ENCODE measurements at places on chromosomes 3 and 15.

DNA sequence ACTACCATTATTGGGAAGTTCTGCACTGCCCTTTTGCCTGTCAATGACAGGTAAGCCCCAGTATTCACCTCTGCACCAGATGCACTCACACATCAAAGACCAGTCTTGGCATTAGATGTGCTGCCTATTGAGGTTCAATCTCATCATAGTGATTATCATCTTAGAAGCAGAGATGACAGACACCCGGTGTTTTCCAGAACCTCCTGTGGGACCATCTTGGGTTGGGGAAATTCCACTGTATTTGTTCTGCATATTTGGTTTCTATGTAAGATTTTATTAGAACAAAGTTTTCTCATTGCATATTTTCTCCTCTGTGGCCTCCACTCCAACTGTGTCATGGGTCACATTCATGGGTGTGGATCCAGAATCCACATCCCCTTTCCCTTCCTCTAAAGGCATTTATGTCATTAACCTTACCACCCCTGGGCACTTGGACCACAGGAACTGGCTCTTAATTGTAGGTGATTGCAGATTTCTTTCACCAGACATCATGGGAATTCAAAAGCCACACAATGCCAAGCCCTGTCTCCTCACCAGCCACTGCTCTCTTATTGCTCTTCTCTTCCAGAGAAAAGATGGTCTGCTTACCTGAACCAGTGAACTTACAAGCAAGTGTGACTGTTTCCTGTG is 31.2 kb downstream of the PLA1A start:
- H3K27ac ChIP-seq, result no peak overlapping the region
- peaks cover 4% of the 10 kb centered on the region for H3K27me3 ChIP-seq
- no peak for DNase-seq
- peaks cover 10% of the 10 kb centered on the region for H3K4me1 ChIP-seq

- no peaks in the 10 kb centered on the region for H3K36me3 ChIP-seq
- no peak overlapping the region for H3K27ac ChIP-seq
- no peak overlapping the region for H3K4me3 ChIP-seq
- H3K27me3 ChIP-seq, result peaks cover 11% of the 10 kb centered on the region
- H3K4me1 ChIP-seq, result no peaks in the 10 kb centered on the region
- DNase-seq, result peak; percentile 31
Observed at GRCh38 chr15:84590406-84590805, 10.4 kb upstream of the ZSCAN2 start.

DNA sequence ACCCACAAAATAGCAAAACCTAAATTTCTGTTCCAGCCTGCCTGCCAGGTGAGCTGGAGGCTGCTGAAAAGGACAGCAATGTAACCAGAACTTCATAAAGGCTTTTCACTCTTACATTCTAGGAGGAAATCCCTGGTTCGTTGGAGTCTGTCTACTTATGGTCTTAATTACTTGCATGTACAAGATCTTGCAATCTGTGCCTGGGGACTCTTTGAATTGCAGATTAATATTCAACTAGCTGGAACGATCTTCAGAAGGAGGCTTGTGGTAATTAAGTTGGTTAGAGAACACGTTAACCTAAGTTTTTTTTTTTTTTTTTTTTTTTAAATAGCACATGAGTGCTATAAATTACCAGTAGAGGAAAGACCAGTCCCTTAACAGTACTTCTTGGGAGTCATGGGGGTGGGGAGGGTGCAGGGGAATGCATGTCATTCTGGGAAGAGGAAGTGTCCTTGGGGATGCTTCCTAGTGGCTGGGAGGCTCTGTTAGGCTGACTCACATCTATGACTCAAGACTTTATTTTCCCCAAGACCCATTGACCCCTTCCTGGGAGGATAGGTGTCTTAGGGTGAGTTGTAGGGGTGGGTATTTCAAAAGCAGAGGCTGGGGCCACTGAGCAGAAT is 139.8 kb downstream of the RAB11A start:
- H3K4me1 ChIP-seq, result no peaks in the 10 kb centered on the region
- DNase-seq, result no peak
- H3K27me3 ChIP-seq, result 0 out of 2 replicates have a peak, but pooled peaks cover 1% of the 10 kb centered on the region
- no peaks in the 10 kb centered on the region for H3K36me3 ChIP-seq
- H3K27ac ChIP-seq, result no peak overlapping the region
- H3K4me3 ChIP-seq, result no peak overlapping the region

- DNase-seq, result no peak
- no peak overlapping the region for H3K4me3 ChIP-seq
- no peaks in the 10 kb centered on the region for H3K4me1 ChIP-seq
- H3K36me3 ChIP-seq, result no peaks in the 10 kb centered on the region
Observed at GRCh38 chr3:20561166-20561565, 375.2 kb upstream of the SGO1 start.

Data from IMR-90 (cell line).